ENCODE measurements at places on chromosomes 4 and X.

- no peak for DNase-seq
Observed at GRCh38 chr4:127450276-127450675, 182.5 kb upstream of the INTU start.

DNA sequence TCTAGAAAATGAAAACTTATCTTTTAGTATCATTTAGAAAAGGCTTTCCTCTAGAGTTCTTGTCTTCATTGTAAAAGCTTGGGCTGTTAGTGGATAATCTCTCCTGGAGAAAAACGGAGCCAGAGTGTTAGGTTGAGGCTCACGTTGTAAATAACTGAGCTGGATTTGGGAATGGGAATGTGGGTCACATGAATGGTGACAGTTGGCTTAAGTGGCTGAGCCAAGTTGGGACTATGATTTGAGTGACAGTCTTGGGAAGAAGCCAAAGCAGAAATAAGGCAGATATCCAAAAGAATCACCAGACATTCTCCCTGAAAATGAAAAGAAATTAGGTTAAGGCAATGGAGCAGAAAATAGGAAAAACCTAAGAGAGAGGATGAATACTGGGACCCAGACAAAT is 33.6 kb upstream of the PDGFC start:
- DNase-seq, result no peak

DNA sequence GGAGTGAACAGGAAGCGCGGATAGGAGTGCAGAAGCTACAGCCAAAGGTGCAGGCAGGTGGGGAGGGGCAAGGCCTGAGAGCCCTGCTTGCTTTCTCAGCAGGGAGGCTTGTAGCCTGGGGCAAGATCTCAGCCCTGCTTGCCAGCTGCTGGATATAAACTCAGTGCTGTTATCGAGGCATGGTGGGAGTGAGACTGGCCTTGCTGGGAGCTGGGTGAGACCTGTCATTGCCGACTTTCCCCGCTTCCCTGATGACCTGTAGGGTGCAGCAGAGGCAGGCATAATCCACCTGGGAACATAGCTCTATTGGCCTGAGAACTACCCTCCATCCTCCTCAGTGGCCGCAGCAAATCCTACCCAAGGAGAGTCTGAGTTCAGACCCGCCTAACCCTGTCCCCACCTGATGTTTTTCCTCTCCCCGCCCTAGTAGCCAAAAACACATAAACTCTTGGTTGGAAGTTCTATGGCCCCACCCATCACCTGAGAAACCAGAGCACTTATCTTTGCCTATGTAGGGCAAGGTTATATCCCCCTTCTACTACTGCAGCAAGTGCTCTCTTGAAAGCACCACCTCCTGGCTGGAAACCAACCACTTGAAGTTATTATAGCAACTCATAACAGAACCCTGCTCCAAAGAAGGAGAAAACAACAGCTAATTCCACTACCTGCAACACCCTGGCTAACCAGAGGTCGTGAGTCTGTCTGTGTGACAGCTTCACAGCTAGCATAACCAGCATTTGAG is 80.7 kb downstream of the FHIP1A start:
- DNase-seq, result no peak

- no peak for DNase-seq
Observed at GRCh38 chr4:107987916-107988762, 1.6 kb upstream of the HADH start.

DNA sequence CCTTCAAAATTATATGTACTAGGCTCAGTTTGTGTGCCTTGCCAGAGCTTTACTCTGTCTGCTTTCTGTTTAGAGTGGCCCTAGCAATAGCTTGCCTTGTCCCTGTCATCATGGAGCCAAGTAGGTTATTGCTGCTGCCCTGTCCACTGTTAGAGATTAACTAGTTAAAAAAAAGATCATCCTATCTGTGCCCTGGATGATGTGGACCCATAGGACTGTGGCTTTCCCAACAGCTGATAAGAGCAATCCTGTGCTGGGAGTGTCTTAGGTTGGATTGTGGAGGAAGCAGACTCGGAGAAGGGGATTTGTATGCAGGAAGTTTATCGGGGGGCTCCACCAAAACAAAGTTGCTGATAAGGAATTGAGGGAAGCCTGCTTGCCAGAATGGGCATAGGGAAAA is 23.8 kb downstream of the PPP1R2C start:
- DNase-seq, result no peak

GRCh38 chr4:94354474-94354896 is 11.8 kb upstream of the HPGDS start:
- no peak for DNase-seq

DNA sequence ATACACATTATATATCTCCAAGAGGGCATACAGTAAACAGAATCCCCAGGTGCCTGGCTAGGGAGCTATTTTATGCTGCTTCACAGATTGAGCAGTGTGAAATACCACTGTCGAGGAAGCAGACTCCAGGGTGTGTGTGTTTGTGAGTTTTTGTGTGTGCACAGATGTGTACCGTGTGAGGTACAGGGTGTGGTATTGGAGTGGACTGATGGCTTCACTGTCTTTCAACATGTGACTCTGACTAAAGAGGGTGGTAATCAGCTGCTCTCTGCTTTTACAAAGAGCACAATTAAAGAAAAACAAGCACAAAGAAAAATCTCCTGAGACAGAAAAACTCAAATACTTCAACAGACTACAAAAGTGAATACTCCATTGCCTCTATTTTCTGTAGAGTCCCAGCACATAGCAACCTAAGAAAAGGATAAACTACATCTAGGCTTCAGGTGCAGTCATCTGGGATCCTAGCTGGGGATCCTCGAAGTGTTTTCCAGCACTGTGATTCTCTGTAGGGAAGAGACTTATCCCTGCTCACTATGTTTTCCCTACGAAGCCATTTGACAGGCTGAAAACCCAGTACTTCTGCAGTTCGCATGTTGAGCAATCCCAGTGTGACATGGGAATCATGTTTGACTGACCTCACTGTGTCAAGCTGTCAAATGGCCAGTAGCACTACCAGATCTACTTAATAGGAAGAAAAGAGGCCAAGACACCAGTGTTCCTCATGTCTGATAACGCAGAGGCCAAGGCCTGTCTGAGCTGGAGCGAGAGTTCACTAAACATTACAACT is 100.3 kb downstream of the CDS1 start:
- no peak for DNase-seq

- DNase-seq, result no peak
Observed at GRCh38 chr4:112153211-112153791, 8.0 kb downstream of the FAM241A start.

DNA sequence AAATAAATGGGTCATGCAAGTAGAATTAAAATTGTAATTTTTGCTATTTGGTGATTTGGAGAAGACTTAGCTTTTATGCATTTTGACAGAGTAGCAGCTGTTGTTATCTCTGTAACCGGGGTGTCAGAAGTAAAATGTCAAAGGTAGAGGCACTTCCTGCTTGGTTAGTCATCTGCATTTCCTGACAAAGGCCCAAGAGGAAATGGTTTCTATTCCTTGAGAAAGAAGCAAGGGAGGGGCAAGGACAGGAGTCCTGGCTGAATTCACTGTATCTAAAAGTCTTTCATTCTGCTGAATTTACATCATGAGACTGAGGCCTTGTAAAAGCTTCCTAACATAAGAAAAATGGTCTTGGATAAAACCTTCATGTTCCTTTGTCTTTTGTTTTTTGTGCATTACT is 550.9 kb upstream of the BOD1L1 start:
- no peak for DNase-seq

- no peak for DNase-seq
Observed at GRCh38 chr4:155832664-155833063, 33.4 kb downstream of the ASIC5 start.

Data from H54 (cell line).